ENCODE measurements at places on chromosomes 6 and 20.
A peak's percentile ranks its signal among the peaks of the same experiment; 100 is the strongest.

- DNase-seq: peak; percentile 25
Measured at GRCh38 chr6:136846046-136846445, 23.7 kb downstream of the PEX7 start.

DNA sequence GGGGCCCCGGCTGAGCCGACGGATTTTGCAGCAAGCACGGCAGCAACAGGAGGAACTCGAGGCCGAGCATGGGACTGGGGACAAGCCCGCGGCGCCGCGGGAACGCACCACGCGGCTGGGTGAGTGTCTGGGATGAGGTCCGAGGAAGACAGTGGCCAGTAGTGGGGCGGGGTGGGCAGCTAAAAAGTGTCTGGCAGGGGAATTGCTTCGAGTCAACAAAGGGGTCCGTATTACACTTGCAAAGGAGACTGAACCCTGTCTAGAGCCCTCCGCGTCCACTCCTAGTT is 356 bp downstream of the BYSL start:
- no peak for DNase-seq

- no peak for DNase-seq
Measured at GRCh38 chr20:44643596-44644229, 7.8 kb downstream of the ADA start.

DNA sequence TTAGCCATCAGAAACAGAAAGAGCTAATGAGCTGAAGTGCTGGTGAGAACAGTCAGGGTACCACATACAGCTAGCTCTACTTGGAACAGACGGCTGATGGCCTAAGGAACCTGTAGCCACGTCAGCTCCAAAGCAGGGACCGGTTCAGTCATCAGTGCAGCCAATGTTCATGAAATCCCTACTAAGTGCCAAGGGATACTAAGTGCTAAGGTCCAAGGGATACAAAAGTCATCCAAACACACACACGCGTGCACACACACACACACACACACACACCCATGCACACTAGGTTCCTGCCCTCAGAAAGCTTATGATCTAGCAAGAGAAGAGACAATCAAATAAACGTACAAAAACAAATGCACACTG is 53.6 kb downstream of the MAP3K5 start:
- DNase-seq: no peak

DNA sequence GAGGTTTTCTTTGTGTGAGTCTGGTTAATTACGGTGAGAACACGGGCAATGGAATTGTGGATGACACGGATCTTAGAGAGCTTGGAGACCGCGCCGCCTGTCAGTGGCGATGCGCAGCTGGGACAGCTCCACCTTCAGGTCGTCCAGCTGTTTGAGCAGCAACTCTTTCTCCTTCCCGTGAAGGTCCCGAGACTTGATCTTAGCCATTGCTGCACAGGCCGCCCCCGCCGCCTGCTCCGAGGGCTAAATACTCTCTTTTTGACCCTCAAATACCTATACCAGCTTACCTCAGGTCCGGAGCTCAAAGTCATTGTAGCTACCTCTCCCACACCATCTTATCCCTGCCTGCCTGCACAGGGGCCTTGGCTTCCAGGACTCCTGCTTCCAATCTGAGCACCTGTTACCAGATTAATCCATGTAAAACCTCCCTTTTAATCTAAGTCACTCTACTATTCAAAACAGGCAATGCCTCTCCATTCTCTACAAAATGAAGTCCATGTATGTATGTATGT is 100.2 kb downstream of the PREP start:
- no peak for DNase-seq
